T-helper 2 cell treated with Interferon-gamma antibody and Interleukin-4, amounts not matched to agents 5 μg/mL and 100 μg/mL, for 36 hours (primary cell): ENCODE measurements at places on chromosomes 16 and 17.

DNA sequence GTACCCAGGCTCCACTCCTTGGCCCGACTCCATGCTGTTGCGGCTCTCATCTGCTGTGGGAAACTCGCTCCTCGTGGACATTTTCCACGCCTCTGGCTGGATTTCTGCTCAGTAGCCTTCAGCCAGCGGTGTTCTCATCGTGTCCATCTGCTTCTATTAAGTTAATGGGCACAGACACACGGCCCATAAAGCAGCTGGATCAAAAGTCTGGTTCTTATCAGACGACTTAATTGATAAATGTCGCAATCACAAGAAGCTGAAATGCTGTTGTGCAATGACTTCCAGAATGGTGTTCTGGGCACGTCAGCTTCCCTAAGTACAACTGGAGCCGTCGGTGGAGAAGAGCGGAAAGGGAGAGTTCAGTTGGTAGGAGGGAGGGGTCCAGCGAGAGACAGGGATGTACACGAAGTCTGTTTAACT is 211.7 kb upstream of the CHMP6 start:
- H3K36me3 ChIP-seq = peaks cover 55% of the 10 kb centered on the region
- H3K27ac ChIP-seq = peak overlapping the region; percentile 98
- H3K27me3 ChIP-seq = no peaks in the 10 kb centered on the region

GRCh38 chr16:23110257-23110899 is 38.9 kb downstream of the USP31 start:
- H3K36me3 ChIP-seq = peaks cover 2% of the 10 kb centered on the region
- no peak overlapping the region for H3K27ac ChIP-seq
- no peaks in the 10 kb centered on the region for H3K4me1 ChIP-seq

GRCh38 chr16:29114574-29114973 is 129.7 kb downstream of the LAT start:
- H3K27ac ChIP-seq = peak overlapping the region; percentile 29
- H3K4me1 ChIP-seq = peaks cover 39% of the 10 kb centered on the region
- H3K4me3 ChIP-seq = no peak overlapping the region
- peaks cover 51% of the 10 kb centered on the region for H3K36me3 ChIP-seq
- H3K27me3 ChIP-seq = no peaks in the 10 kb centered on the region

DNA sequence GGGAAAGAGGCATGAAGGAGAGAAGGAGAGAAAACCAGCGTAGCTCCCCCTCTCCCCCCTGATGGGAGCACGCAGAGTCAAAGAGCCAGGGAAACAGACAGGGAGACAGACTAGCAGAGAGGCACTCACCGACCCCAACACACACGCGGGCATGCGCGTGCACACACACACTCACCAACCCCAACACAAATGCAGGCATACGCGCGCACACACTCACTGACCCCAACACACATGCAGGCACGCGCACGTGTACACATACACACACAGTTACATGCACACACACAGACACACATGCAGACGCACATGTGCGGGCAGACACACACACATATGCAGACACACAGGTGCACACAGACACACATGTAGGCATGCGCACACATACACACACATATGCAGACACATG is 4.6 kb downstream of the CACNB1 start:
- no peaks in the 10 kb centered on the region for H3K27me3 ChIP-seq
- H3K4me1 ChIP-seq = peaks cover 16% of the 10 kb centered on the region
- no peak overlapping the region for H3K27ac ChIP-seq
- DNase-seq = no peak

DNA sequence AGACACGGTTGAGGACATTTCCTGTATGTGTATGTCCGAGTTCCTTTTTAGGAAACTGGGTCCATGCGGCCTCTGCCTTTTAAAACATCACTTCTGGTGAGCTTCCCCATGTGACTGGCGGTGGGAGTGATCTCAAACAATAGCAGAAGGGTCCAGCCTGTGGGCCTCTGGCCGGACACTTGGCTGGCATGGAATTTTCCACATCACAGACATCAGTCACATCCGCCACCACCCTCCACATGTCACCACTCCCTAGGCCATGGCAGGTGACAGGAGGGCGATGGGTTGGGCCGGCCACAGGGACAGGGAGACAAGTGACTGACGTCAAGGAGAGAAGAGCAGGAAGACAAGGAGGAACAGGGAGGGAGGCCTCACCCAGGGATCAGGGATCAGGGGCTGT is 83.7 kb downstream of the DNAH17 start:
- no peak overlapping the region for H3K4me3 ChIP-seq
- no peaks in the 10 kb centered on the region for H3K4me1 ChIP-seq
- DNase-seq = no peak
- H3K27ac ChIP-seq = no peak overlapping the region
- H3K36me3 ChIP-seq = no peaks in the 10 kb centered on the region

DNA sequence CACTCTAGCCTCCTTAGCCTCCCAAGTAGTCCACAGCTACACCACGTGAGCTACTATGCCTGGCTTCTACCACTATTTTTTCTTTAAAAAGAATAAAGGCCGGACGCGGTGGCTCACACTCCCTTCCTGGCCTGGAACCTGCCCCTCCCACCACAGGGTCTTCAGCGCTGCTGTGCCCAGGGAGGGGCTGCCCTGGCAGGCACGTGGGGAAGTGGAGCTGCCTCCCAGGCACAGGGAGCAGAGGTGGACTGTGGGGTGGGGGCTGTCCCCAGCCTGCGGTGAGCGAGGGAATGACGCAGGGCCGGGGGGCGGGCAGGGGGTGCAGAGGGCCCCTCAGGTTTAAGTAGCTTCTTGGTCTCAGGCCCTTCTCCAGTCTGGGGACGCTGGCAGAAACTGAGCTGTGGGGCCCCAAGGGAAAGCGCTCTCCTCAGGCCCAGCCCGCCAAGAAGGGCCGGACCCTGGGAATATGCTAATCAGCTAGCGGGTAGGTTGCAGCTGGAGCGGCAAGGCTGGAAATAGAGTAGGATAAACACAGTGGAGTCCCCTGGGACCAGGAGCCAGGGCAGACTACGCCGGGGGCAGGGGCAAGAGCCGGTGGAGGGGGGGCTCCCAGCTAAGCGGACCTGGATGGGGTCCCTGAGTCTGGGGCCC is 46.8 kb downstream of the TIMM22 start:
- H3K27ac ChIP-seq = no peak overlapping the region
- H3K36me3 ChIP-seq = peaks cover 17% of the 10 kb centered on the region
- H3K4me3 ChIP-seq = no peak overlapping the region
- H3K4me1 ChIP-seq = no peaks in the 10 kb centered on the region
- no peaks in the 10 kb centered on the region for H3K27me3 ChIP-seq

GRCh38 chr17:57085448-57086068 is 512 bp downstream of the AKAP1 start:
- DNase-seq = peak; percentile 49
- H3K27me3 ChIP-seq = peaks cover 12% of the 10 kb centered on the region
- H3K36me3 ChIP-seq = no peaks in the 10 kb centered on the region
- peaks cover 36% of the 10 kb centered on the region for H3K4me1 ChIP-seq
- peak overlapping the region; percentile 86 for H3K4me3 ChIP-seq

GRCh38 chr17:2092253-2092652 is 37.4 kb downstream of the HIC1 start:
- no peak overlapping the region for H3K4me3 ChIP-seq
- H3K4me1 ChIP-seq = peaks cover 54% of the 10 kb centered on the region
- no peak for DNase-seq
- peak overlapping the region; percentile 43 for H3K27ac ChIP-seq
- H3K36me3 ChIP-seq = peaks cover 19% of the 10 kb centered on the region

DNA sequence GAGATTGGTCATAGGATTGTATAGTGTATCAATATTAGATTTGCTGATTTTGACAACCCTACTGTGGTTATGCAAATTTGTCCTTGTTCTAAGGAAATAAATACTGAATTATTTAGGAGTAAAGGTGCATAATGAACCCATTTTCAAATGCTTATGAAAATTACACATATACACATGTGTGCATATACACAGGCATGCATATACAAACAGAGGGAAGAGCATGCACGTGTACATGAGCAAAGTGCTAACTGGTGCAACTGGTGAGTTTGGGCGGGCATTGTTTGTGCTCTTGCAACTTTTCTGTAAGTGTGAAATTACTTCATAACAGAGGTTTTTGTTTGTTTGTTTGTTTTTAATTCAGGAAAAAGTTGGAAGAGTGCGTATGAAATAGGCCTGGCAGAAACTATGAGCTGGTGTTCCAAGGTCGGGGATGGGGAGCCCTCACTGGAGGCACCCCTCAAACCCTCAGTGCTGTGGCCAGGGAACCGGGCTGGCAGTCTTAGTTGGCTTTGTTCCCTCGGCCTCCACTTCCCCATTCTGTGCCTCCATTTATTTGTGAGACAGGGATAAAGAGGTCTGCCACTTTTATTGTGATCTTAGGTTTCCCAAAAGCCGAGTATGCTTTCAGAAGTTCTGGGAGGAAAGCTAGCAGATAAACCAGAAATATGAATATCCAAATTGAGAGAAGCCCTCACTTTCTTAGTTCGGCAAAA is 5.8 kb downstream of the DEXI start:
- no peak overlapping the region for H3K4me3 ChIP-seq
- no peak for DNase-seq
- H3K27ac ChIP-seq = no peak overlapping the region
- H3K4me1 ChIP-seq = peaks cover 56% of the 10 kb centered on the region
- no peaks in the 10 kb centered on the region for H3K27me3 ChIP-seq

GRCh38 chr16:3207086-3207953 is 19.3 kb downstream of the OR1F1 start:
- peaks cover 2% of the 10 kb centered on the region for H3K36me3 ChIP-seq
- H3K27ac ChIP-seq = no peak overlapping the region
- H3K27me3 ChIP-seq = peaks cover 3% of the 10 kb centered on the region
- no peak for DNase-seq
- no peaks in the 10 kb centered on the region for H3K4me1 ChIP-seq
- no peak overlapping the region for H3K4me3 ChIP-seq

DNA sequence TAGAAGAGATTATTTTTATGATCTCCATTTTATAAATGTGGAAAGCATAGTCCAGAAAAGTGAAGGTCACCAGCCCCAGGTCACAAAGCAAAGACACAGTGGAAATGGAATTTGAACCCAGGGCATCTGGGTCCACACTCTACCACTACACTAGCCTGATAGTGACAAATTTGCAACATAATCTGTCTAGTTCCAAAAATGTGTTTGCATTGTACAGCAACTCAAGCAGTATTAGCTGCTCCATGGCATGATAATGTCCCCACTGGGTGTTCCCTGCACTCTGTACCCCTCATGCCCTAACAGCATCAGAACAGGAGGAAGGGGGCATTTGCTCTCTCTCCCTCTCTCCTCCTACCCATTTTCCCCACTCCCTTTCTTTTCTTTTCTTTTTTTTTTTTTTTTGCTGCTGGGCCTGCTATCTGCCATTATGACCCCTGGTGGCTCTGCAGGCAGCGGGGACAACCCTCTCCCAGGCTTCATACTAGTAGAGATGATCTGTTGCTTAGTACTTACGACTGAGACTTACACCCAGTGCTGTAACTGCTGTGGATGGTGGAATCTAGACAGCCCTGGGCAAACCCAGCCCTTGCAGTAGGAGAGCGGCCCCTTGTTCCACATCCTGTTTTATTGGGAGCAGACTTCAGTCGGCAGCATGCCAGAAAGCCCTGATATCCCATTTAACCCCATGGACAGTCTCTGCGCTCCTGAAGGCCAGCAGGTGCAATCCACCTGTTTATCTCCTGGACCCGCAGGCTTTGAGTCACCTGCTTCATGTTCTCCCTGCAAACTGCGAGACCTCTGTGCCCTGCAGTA is 306.3 kb downstream of the SOX9 start:
- H3K4me3 ChIP-seq = no peak overlapping the region
- no peak for DNase-seq
- no peak overlapping the region for H3K27ac ChIP-seq
- H3K36me3 ChIP-seq = no peaks in the 10 kb centered on the region
- H3K27me3 ChIP-seq = no peaks in the 10 kb centered on the region
- H3K4me1 ChIP-seq = no peaks in the 10 kb centered on the region

DNA sequence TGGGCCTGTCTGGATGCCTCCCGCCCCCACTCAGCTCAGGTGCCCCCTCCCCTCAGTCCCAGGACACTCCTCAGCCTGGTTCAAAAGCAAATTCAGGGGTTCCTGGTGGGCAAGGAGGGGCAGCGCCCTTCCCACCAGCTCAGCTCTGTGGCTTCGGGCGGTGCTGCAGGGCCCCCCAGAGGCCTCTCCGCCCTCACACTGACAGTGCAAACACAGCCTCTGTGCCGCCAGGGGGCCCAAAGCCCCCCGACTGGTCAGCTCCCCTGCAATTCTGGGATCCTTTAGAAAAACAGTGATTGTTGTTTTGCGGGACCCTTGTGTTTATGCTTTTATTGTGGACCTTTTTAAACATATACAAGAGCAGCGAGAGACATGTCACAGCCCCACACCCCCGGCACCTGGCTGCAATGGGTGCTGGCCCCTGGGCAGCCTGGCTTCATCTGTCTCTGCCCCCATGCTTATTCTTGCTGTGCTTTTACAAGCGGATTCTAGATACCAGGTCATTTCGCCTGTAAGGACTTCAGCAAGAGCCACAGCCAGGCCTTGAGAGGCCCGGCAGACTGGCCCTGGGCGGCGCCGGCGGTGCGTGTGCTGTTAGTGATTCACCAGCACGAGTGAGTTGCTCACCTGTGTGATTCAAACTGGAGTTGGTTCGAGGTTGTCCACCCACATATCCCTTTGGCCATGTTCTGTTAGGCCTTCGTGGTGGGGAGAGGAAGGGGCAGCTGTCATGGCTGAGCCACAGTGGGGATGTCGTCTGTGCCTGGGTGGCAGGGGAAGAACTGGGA is 21.2 kb downstream of the ZNF469 start:
- no peak overlapping the region for H3K27ac ChIP-seq
- no peaks in the 10 kb centered on the region for H3K27me3 ChIP-seq
- H3K4me3 ChIP-seq = no peak overlapping the region

DNA sequence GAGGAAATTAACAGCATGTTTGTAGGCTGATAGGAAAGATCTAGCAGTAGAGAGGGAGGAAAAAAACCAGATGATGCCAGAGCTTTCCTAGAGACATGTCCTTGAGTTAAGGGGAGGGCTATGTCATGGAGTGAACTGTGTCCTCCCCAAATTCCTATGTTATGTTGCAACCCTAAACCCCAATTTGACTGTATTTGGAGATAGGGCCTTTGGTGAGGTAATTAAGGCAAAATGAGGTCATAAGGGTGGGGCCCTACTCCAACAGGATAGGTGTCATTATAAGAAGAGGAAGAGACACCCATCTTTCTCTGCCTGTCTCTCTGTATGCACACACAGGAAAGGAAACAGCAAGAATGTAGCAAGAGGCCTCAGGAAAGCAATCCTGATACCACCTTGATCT is 195.3 kb upstream of the AXIN2 start:
- no peak overlapping the region for H3K4me3 ChIP-seq
- no peaks in the 10 kb centered on the region for H3K27me3 ChIP-seq
- H3K36me3 ChIP-seq = no peaks in the 10 kb centered on the region
- no peak overlapping the region for H3K27ac ChIP-seq

DNA sequence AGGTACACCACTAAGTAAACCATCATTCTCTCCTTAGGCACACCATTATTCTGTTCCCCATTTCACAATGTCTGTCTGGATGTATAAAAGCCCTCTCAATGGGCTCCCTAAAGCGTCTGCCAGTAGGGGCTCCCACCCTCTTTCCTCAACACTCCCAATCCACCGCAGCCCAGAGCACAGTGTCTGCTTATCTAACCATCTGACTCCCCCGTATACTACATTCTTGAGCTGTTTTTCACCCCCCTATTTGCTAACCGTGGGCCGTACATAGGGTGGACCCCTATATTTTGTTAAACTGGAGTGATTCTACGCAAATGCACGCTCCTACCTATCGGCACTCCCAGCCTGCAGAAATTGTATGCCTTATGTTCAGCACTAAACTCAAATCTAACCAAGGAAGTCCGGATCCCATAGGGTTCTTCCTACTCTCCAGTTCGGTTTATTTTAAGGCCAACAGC is 685 bp upstream of the PSMD3 start:
- peaks cover 6% of the 10 kb centered on the region for H3K27me3 ChIP-seq
- H3K36me3 ChIP-seq = peaks cover 13% of the 10 kb centered on the region
- no peak for DNase-seq
- peaks cover 24% of the 10 kb centered on the region for H3K4me1 ChIP-seq
- peak overlapping the region; percentile 96 for H3K27ac ChIP-seq
